ENCODE measurements at places on chromosomes 6 and 20.

GRCh38 chr6:131400054-131400778, 172.8 kb upstream of the ARG1 start:
- DNase-seq: no peak

GRCh38 chr6:135617222-135617621, 119.7 kb upstream of the AHI1 start:
- no peak for DNase-seq

GRCh38 chr20:35621560-35621946, 5.9 kb downstream of the SPAG4 start:
- peak; percentile 57 for DNase-seq

- DNase-seq: no peak
These were observed 301.9 kb upstream of the SUPT3H start for GRCh38 chr6:45679631-45680030.

DNA sequence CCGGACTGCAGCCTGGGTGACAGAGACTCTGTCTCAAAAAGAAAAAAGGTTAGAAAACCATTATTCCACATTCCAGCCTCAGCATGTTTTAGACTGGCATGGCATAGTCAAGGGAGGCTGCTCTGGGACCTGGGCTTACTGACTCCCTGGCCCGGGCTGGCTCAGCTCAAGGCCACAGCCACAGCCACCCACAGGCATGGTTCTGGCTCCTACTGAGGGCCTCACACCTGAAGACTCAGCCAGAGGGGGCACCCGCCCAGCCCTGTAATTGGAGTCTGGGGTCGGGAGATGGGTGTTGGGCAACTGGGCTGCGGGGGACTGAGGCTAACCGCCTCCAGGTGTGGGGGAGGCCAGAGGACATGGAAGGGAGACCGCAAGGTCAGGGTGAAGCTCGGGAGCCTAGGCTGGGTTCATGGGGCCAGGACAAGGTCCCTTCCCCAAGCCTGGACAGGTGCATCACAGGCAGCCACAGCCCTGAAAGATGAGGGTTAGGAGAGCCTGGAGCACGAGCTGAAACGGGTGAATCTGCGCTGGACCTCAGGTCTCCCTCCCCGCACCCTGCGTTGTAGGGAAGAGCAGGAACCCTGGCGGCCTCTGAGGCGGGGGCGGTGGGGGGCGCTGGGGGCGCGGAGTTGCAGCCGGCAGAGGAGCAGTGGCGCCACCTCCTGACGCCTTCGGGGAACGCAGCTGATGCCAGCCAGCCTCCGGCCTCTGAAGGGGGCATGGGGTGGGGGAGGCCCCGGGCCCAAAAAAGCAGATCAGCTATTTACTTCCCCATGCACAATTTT, 67.7 kb upstream of the SRSF6 start:
- no peak for DNase-seq

- no peak for DNase-seq
These were observed 136.1 kb upstream of the FAM83B start for GRCh38 chr6:54710456-54710855.

GRCh38 chr6:136788069-136788902, 4.0 kb downstream of the MAP3K5 start:
- no peak for DNase-seq
